ENCODE measurements at places on chromosomes 11 and 22.

DNA sequence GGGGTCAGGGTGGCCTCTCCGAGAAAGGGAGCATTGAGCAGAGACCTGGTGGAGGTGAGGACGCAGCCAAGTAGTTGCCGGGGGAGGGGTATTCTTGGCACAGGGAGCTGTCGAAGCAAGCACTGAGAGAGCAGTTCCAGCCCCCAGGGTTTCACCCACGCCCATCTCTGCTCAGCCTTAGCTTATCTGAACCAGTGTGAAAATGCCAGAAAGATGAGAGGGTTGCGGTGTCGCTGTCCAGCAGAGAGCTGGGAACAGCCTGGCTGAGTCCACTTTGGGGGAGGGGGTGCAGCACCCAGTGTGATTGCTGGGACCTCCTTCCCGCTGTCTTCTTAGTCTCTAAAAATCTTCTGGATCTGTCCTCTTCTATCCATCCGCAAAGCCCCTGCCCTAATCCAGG lies 123.3 kb upstream of the TBCEL start:
- H3K27me3 ChIP-seq = peaks cover 64% of the 10 kb centered on the region
- no peak overlapping the region for H3K4me3 ChIP-seq
- H3K4me1 ChIP-seq = no peaks in the 10 kb centered on the region
- no peaks in the 10 kb centered on the region for H3K36me3 ChIP-seq
- no peak for DNase-seq
- H3K27ac ChIP-seq = no peak overlapping the region

- H3K27me3 ChIP-seq = peaks cover 6% of the 10 kb centered on the region
- no peaks in the 10 kb centered on the region for H3K4me1 ChIP-seq
- no peak for DNase-seq
- no peaks in the 10 kb centered on the region for H3K36me3 ChIP-seq
- no peak overlapping the region for H3K27ac ChIP-seq
Measured at GRCh38 chr11:131447898-131448297, 77.5 kb downstream of the NTM start.

GRCh38 chr11:71311928-71312510 lies 59.6 kb upstream of the SHANK2 start:
- peak; percentile 91 for DNase-seq
- no peaks in the 10 kb centered on the region for H3K36me3 ChIP-seq
- H3K4me3 ChIP-seq = no peak overlapping the region

GRCh38 chr11:112175599-112175952 lies 264 bp downstream of the BCO2 start:
- peak overlapping the region; percentile 80 for H3K27ac ChIP-seq
- H3K4me1 ChIP-seq = peaks cover 30% of the 10 kb centered on the region
- H3K36me3 ChIP-seq = no peaks in the 10 kb centered on the region
- DNase-seq = no peak

- H3K36me3 ChIP-seq = peaks cover 23% of the 10 kb centered on the region
- H3K4me3 ChIP-seq = peak overlapping the region; percentile 18
- peak overlapping the region; percentile 96 for H3K27ac ChIP-seq
- no peaks in the 10 kb centered on the region for H3K27me3 ChIP-seq
- peaks cover 100% of the 10 kb centered on the region for H3K4me1 ChIP-seq
Measured at GRCh38 chr11:1483445-1483961, 3.1 kb downstream of the MOB2 start.

DNA sequence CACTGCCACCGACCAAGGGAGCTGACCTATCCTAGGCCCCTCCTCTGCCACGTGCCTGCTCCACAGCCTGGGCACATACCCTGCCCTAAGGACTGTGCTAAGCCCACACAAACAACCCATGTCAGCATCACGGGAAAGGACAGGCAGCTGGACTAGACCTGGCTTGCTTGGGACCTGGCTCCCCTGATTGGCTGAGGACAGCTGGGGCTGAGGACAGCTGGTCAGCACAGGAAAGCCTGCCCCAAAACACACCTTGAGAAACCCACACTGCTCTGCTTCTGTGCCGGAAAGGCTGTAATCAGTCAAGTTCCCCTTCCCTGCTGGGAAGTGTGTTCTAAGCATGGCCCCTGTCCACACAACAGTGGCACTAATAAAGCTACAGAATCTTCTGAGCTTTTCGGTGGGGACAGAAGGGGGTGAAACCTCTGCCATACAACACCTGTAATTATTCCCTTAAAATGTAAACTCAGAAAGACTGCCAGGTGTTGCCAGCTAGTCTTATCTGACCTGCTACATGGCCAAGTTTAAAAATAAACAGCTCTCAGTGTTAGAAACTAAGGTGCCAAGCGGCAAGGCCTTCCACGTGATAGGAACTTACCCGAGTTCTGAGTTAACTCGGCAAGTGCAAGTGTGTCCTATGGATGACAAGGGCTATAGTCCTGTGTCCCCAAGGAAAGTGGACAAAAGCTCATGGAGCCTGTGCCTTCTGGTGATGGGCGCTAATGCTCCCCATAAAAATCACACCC lies 35.7 kb upstream of the ARFGAP3 start:
- H3K36me3 ChIP-seq = peaks cover 29% of the 10 kb centered on the region
- H3K4me3 ChIP-seq = no peak overlapping the region
- H3K27ac ChIP-seq = no peak overlapping the region
- no peak for DNase-seq
- peaks cover 44% of the 10 kb centered on the region for H3K4me1 ChIP-seq
- no peaks in the 10 kb centered on the region for H3K27me3 ChIP-seq

- H3K27me3 ChIP-seq = no peaks in the 10 kb centered on the region
- no peak overlapping the region for H3K27ac ChIP-seq
- DNase-seq = no peak
- H3K4me3 ChIP-seq = no peak overlapping the region
Measured at GRCh38 chr22:27210111-27210730, 552.8 kb downstream of the MIAT start.

DNA sequence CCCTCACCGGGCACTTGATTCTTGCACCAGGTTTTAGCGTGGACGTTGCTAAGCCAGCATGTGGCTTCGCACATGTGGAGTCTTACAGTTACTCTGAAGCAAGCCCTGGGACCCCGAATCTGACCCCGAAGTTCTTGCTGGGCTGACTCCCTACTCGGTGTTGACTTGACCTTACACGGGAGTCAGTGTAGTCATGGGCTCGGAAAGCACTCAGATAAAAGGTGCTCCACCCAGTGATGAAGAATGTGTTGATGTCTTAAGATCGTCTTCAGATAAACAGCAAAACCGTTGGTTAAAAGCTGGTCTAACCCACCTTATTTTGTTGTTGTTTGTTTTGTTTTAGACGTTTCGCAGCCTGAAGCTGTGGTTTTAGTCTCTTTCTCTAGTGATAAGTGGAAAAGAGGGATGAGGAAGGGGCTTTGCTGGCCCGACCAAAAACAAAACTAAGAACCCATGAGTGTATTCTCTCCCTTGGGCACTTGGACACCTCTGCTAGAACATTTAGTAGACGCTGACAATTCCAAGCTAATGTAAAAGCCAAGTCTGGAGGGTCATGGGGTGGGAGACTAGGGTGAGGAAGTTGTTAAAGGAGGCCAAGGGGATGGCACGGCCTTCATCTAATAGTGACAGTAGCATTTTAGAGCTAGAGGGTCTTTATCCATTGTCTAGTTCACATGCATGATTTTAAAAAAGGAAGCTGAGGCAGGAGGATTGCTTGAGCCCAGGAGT lies 69.9 kb downstream of the BCR start:
- DNase-seq = no peak
- H3K4me3 ChIP-seq = no peak overlapping the region
- H3K36me3 ChIP-seq = peaks cover 17% of the 10 kb centered on the region

DNA sequence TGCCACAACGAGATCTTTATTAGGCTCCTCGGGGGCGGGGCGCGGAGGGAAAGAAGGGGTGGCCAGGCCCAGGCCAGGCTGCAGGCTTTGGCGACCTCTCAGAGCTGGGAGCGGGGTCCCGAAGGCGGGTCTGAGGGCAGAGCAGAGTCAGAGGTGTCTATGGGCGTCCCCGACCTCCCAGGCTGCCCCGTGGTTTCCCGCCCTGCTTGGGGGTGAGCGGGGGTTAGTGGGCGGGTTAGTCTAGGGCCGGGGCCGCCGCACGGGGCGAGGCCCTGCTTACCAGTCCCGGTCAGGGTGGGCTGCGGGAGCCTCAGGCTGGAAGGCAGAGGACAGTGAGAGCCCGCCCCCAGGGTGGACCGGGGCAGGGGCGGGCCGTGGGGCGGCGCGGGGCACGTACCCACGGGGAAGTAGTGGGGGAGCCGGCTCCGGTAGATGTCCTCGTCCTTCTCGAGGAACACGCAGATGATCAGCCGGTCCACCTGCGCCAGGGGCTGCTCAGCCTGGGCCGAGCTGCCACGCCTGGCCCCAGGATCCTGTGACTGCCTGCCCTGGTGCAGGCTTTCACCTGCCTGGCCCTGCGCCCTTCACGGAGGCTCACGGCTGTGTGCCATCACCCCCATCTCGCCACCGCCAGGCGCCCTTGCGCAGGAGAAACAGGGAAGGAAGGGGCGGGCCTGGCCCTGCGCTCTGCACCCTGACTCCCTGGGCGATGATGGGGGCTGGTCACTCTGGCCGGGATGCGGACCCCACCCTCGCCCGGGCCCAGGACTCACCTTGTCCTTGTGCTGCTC lies 12.5 kb downstream of the OTUB1 start:
- H3K4me1 ChIP-seq = peaks cover 50% of the 10 kb centered on the region
- peak overlapping the region; percentile 52 for H3K4me3 ChIP-seq
- H3K36me3 ChIP-seq = peaks cover 47% of the 10 kb centered on the region

DNA sequence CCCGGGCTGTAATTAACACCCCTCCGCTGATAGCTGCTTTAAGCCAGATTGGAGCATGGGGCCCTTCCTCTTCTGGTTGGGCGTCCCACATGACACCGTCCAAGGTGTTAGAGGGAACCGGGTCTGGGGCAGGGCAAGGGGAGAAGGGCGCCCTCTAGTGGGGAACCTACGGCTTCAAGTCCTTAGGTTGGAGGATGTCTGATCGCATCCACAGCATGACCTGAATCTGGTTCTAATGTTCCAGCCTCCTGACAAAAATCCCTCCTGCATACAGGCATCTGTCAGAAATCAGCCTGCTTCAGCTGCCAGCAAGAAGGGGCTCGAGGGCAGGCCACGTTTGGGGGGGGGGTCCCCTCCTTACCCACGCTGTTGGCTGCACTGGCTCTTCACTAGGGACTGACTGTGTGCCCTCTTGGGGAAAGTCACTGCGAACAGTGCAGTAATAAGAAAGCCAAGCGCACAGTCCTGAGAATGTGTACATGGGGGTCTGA lies 94.2 kb upstream of the TBCEL start:
- no peaks in the 10 kb centered on the region for H3K36me3 ChIP-seq
- H3K4me3 ChIP-seq = no peak overlapping the region
- no peak overlapping the region for H3K27ac ChIP-seq
- DNase-seq = no peak
- H3K27me3 ChIP-seq = no peaks in the 10 kb centered on the region

- H3K36me3 ChIP-seq = no peaks in the 10 kb centered on the region
- H3K4me3 ChIP-seq = no peak overlapping the region
- no peaks in the 10 kb centered on the region for H3K4me1 ChIP-seq
- no peaks in the 10 kb centered on the region for H3K27me3 ChIP-seq
- no peak overlapping the region for H3K27ac ChIP-seq
Measured at GRCh38 chr11:111176603-111177002, 68.9 kb upstream of the POU2AF2 start.

GRCh38 chr11:45102361-45102809 lies 44.1 kb upstream of the PRDM11 start:
- H3K4me1 ChIP-seq = peaks cover 19% of the 10 kb centered on the region
- no peak overlapping the region for H3K27ac ChIP-seq
- no peaks in the 10 kb centered on the region for H3K36me3 ChIP-seq
- DNase-seq = peak; percentile 47

GRCh38 chr11:113873236-113873626 lies 2.1 kb downstream of the USP28 start:
- DNase-seq = no peak
- peak overlapping the region; percentile 91 for H3K27ac ChIP-seq
- H3K4me3 ChIP-seq = peak overlapping the region; percentile 83
- H3K36me3 ChIP-seq = no peaks in the 10 kb centered on the region
- no peaks in the 10 kb centered on the region for H3K27me3 ChIP-seq
- peaks cover 51% of the 10 kb centered on the region for H3K4me1 ChIP-seq

- peaks cover 63% of the 10 kb centered on the region for H3K4me1 ChIP-seq
- no peaks in the 10 kb centered on the region for H3K27me3 ChIP-seq
- no peak overlapping the region for H3K27ac ChIP-seq
- no peak for DNase-seq
- H3K36me3 ChIP-seq = no peaks in the 10 kb centered on the region
Measured at GRCh38 chr11:12800032-12800671, 125.9 kb downstream of the TEAD1 start.

- H3K4me1 ChIP-seq = no peaks in the 10 kb centered on the region
- no peak for DNase-seq
- H3K36me3 ChIP-seq = no peaks in the 10 kb centered on the region
- peaks cover 66% of the 10 kb centered on the region for H3K27me3 ChIP-seq
Measured at GRCh38 chr11:119941636-119942411, 196.1 kb downstream of the TRIM29 start.

- DNase-seq = no peak
- no peaks in the 10 kb centered on the region for H3K4me1 ChIP-seq
- H3K36me3 ChIP-seq = no peaks in the 10 kb centered on the region
- no peak overlapping the region for H3K27ac ChIP-seq
Measured at GRCh38 chr11:5291207-5291838, 10.4 kb downstream of the OR51B4 start.

DNA sequence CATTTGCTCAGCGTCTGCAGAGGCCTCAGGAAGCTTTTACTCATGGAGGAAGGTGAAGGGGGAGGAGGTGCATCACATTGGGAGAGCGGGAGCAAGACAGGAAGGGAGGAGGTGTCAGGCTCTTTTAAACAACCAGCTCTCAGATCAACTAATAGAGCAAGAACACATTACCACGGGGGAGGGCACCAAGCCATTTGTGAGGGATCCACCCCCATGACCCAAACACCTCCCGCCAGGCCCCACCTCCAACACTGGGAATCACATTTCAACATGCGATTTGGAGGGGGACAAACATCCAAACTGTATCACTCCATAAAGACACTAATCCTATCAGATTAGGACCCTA lies 18.9 kb upstream of the THY1 start:
- H3K27me3 ChIP-seq = no peaks in the 10 kb centered on the region
- H3K4me3 ChIP-seq = no peak overlapping the region
- H3K27ac ChIP-seq = no peak overlapping the region
- DNase-seq = peak; percentile 17
- no peaks in the 10 kb centered on the region for H3K4me1 ChIP-seq

- H3K4me1 ChIP-seq = peaks cover 65% of the 10 kb centered on the region
- no peaks in the 10 kb centered on the region for H3K27me3 ChIP-seq
- DNase-seq = no peak
- no peaks in the 10 kb centered on the region for H3K36me3 ChIP-seq
Measured at GRCh38 chr22:19120829-19121630, 1.2 kb downstream of the DGCR2 start.

DNA sequence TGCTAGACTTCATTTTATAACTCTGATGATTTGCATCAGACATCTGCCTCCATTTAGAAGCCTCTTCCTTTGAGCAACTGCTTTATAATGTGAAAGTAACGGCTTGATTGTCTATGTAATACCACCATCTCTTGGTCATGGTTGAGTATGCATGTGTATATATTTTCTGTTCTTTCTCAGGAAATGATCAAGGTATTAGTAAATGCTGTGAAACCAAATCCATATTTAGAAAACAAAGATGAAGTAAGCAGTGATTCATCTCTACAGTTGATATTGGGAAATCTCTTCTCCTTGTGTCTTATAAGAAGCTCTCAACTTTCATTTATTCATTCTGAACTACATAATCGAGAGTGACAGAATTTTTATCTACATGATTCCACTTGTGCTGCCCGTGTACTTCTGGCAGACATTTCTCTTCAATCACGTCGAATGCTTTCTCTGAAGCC lies 104.6 kb upstream of the ANO3 start:
- DNase-seq = no peak
- H3K27me3 ChIP-seq = no peaks in the 10 kb centered on the region
- H3K4me1 ChIP-seq = peaks cover 17% of the 10 kb centered on the region
- no peaks in the 10 kb centered on the region for H3K36me3 ChIP-seq
- no peak overlapping the region for H3K27ac ChIP-seq

GRCh38 chr11:13163158-13163557 lies 114.4 kb upstream of the BMAL1 start:
- H3K27ac ChIP-seq = no peak overlapping the region
- H3K4me1 ChIP-seq = no peaks in the 10 kb centered on the region
- H3K36me3 ChIP-seq = no peaks in the 10 kb centered on the region
- no peak overlapping the region for H3K4me3 ChIP-seq

Data from esophagus muscularis mucosa (tissue), 4 donors.